ENCODE measurements at places on chromosomes 12 and 14.

DNA sequence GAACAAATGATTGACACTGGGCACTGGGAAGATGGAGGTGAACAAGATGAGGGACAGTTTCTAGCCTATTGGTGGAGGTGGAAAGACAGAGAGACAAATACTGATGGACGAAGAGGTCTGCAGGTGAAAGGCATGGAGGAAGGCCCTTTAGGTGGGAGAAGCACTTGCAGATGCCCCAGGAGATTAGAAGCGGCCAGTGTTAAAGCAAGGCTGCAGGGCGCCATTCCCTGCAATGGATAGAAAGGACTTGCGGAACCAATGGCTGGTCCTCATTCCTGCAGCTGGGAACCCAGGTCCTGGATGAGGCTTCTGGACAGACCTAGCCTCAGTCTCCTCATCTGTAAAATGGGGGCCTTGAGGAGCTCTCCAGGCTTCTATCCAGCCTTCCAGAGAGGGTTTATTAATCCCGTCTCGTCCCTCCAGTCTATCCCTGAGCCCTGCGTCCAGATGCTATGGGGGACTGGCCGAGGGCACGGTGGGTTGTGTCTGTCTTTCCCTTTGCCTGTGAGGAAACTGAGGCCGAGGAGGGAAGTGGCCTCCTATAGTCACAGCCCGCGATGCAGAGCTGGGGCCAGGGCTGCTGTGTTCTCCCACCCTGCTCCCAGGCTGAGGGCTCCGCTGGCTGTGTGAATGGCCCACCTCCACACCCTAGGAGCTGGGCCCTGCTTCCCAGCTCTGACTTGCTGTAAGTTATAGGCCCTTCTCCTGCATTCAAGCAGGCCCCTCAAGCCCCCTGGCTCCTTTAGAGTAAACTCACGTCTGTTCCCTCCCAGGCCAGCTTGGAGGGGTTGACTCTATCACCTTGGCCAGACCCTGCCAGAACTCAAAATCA, 33.0 kb downstream of the CYP46A1 start:
- DNase-seq, result no peak

DNA sequence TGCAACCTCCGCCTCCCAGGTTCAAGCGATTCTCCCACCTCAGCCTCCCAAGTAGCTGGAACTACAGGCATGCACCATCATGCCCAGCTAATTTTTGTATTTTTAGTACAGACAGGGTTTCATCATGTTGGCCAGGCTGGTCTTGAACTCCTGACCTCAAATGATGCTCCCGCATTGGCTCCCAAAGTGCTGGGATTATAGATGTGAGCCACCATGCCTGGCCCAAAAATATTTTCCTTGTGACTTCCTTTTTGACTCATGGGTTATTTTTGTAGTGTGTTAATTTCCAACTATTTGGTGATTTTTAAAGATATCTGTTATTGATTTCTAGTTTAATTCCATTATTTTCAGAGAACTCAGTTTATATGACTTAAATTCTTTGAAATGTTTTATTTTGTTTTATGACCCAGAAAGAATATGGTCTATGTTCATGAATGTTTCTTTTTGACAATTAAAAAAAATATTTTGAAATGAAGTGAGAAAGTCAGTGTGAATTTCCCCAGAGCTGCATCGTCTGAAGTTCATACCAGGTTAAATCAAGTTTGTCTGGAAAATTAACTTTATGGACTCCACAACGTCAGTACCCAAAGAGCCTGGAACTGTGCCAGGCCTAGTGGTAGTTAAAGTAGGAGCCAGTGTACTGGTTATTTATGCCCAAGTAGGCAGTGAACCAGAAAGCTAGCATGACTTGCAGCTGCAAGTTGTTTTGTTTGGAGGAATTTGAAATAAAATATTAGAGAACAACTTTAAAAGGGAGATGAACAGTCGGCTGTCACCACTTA, 2.8 kb upstream of the CDKL1 start:
- DNase-seq, result no peak

GRCh38 chr12:96906849-96907670, at the start of gene NEDD1:
TSS of gene NEDD1 (plus strand) at chr12:96907257. CDS start at chr12:96909760, 2,503 bp downstream.
- DNase-seq, result peak; percentile 27

DNA sequence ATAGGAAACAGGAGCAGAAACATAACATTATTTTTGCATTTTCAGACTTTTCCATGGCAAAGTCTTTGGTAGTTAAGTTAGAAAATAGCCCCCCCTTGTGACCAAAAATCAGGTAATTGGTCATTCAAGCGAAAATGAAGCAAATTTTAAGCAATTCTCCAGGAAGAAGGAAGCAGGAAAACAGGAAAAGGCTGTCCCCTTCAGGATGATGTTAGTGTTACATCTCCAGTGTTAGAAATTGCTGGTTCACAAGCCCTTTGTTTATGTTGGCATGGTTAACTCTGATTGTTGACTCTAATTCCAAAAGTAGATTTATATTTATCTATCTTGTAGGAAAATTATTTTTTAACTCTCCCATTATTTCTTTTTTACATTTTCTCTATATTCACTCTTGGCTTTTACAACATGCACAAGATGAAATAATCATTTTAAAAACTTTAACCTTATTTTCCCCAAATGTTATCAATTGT, 18.8 kb upstream of the GAS2L3 start:
- peak; percentile 5 for DNase-seq

DNA sequence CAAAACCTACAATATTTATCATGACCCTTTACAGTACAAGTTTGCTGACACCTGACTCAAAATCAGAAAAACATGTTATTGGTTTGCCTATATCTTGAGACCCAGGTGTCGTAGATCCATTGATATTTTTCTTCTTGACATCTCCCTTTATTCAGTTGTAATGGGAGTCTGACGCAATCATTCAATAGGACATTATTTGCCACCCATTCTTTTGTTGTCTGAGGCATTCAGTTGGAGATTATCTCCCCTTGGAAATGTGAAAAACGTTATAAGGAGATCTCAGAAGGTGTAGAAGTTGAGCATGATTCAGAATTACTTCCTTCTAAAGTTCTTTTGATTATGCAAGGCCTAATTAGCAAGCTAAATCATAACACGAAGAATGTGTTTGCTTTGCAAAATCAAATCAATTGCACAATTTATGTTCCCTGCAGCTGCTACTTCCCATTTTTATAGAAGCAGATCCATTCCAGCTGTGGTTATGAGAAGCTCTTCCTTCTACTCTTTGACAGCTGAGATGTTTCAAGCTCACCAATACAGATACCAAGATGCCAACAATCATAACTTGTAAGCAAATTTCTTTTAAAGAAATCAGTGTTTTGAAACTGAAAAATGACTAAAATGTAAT, 228.2 kb upstream of the SYT1 start:
- no peak for DNase-seq

DNA sequence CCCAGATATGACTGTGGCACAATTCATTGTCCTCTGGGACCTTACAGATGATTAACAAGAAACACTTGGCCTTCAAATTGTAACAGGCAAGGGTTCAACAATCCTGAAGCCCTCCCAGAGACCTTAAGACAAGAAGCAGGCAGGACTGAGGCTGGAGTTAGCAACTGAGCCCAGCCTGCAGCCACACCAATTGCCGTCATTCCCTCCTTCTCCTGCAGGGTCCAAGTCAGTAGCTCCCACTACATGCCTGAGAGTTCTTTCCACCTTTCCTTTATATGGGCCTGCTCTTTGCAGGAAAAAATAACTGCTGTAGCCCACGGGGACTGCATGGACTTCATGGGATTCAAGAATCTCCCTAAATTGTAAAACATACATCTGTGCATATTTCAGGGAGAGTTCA, 2.4 kb upstream of the SERPINA4 start:
- DNase-seq, result no peak

GRCh38 chr12:24530689-24531088, 418.2 kb downstream of the BCAT1 start:
- DNase-seq, result no peak

DNA sequence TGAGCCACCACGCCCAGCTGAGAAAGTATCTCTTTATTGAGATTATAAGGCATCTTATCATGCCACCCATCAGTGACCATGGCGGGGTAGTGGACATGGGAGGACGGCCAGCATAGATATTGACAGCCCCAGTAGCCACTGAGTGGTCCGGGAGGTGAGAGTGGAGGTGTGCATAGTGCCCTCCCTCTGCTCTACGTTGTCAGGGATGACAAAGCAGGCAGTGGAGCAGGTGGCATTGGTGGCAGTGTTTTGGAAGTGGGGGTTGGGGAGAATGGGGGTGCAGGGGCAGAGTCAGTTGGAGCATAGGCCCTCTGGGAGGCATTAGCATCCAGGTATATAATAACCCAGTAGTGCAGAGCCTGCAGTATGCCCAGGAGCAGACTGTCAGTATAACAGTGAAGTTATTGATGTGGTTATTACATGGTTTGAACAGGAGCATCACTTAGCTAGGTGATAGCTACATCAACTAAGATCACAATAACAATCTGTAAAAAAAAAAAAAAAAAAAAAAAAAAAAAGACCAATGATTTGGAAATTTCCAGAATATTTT, 41.1 kb downstream of the GNG2 start:
- DNase-seq, result no peak

DNA sequence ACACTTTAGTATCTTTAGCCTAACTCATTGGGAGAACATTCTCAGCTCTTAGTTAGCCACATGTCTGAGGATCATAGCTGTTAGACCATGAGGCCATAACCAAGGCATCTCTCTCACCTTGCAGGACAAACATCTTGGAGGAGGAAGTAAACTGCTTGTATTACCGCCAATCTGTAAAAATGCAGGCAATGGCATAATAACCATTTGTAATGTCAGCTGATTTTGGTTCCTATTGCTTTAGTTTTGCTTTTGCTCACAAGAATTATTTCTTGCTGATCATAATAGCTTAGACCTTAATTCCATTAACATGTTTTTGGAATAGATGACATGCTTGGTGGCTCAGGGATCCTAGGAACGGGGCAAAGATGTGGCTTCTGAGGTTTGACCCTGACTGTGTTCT, 16.4 kb upstream of the GSG1 start:
- DNase-seq, result no peak

DNA sequence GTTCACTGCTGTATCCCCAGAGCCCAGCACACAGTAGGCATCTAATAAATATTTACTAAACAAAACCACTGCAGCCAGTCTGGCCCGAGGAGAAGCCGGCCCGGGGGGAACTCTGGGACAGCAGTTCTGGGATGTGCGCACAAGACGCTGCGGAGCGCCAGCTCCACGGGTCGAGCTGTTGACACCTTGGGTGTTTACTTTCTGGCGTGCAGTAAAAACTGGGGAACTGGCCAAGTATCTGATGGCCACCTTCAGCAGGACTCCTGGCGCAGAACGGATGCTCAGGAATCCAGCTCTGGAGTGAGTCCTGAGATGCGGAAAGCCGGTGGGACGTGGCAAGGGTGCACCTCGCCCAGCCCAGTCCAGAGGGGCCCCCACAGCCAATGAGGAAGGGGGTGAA, 65.6 kb downstream of the NCOR2 start:
- no peak for DNase-seq

DNA sequence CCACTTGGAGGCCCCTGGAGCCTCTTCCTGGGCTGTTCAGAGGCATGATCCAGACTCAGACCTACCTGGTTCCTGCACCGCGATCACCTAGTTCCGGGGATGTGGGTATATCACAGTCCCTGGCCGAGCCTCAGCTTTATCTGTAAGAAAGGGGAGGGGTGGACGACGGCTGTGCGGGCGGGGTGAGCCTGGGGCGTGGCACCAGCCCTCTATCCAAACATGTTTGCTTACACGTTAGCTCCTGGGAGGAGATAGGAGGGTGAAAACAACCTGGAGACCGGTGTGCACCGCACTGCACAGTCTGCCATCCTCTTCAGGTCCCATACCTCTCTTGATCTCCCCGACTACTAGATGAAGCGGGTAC, 1.2 kb downstream of the ANKRD9 start:
- no peak for DNase-seq

- no peak for DNase-seq
Measured at GRCh38 chr12:45853550-45853949, 124.0 kb downstream of the ARID2 start.

DNA sequence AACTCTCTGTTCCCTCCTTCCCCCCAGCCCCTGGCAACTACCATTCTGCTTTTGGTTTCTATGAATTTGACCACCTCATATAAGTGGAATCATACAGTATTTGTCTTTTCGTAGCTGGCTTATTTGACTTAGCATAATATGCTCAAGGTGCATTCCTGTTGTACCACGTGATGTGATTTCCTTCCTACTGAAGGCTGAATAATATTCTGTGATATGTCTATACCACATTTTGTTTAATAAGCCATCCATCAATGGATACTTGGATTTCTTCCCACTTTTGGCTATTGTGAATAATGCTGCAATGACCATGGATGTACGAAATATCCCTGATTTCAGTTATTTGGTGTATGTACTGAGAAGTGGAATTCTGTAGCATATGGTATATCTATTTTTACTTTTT, 16.3 kb downstream of the NDUFA9 start:
- no peak for DNase-seq

GRCh38 chr12:124829008-124829707, 34.5 kb downstream of the SCARB1 start:
- no peak for DNase-seq

DNA sequence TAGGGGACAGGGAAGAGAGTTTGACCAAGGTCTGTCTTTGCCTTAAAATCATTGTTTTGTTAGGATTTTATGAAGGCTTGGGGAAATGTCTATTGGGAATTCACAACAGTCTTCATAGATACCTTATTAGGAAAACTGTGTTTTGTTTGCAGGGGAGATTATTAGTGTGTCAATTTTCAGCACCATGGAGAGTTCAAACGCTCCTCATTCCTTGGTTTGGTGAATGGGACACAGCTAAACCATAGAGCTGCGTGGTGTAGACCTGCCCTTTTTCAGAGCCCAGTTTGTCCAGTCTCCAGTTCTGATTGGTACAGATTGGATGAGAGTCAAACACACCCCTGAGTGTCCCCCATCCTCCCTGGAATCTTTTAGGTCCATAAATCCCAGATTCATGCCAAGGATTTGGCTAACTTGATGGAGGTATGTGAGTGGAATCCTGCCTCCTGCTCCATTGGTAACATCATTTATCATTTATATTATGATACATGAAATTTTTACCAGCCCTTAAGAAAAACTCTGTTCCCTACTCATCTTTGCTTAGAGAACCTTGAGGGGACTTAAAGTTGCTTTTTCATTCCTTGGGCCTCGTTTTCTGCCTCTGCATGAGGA, 12.0 kb downstream of the NGDN start:
- DNase-seq, result no peak

DNA sequence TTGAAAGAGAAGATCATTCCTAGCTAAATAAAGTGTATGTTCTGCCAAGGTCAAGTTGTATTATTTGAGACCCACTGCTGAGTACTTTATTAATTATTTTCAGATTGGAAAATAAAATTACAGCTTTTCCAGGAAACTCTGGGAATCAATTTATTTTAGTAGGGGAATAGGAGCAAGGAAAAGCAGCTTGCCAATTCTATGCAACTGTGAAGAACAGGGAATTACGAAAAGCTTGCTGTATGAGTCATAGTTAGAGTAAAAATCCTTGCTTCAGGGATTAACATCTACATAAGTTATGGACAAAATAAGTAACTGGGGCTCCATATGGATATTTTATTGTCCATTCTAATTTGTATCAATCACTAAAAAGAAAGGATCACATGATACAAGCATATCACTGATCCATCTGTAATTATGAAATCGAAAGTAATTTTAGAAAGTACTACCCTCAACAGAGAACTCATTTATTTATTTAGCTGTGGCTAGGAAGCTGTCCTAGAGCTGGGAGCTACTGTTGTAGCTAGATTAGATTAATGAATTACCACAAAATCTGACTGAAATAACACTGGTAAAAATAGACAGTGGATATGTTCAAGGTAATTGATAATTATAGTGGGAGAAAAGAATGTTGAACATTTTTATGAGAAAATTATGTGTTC, 303.5 kb upstream of the NPAS3 start:
- no peak for DNase-seq

GRCh38 chr12:63129927-63130326, 21.1 kb downstream of the AVPR1A start:
- DNase-seq, result no peak

- no peak for DNase-seq
Measured at GRCh38 chr12:33718631-33719030, 279.0 kb upstream of the SYT10 start.

Measured in anterior cingulate cortex (tissue), 58 donors.